ELF-1 (cell line): ENCODE measurements at places on chromosomes 13 and 19.

GRCh38 chr19:10510301-10510802, 6.9 kb downstream of the S1PR5 start:
- DNase-seq, result peak; percentile 56

DNA sequence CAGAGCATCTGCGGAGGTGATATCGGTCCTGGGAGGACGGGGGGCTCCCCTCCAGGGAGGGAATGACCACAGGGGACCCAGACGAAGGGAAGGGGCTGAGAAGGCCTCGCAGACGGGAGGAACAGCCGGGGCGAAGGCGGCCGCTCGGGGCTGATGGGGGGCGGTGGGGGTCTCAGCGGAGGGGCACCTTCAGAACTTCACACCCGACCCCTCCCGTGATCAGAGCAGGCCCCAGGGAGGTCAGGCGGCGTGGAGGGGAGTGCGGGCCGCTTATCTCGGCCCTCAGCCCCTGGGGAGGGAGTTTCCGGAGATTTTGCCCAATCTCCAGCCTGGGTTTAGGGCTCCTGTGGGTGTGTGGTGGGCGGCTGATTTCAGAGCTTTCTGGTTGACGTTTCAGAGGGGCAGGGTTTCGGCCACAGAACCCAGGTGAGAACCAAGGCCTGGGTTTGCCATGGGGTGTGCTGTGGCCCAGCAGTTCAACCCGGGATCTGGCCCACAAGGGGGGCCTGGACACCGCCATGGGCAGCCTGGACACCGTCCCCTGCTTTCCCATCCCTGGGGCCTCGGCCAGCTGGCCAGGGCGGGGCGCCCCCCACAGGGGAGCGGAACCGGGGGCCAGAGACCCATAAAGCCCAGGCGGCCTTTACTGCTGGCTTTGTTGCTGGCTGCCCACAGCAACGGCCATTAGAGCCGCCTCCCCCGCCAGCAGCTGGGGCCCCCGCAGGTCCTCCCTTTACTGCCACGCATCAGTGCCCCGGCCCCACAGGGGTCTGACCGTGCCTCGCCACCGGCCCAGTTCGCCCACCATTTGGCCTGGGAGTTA, 29.0 kb downstream of the ARID3A start:
- DNase-seq, result peak; percentile 62

DNA sequence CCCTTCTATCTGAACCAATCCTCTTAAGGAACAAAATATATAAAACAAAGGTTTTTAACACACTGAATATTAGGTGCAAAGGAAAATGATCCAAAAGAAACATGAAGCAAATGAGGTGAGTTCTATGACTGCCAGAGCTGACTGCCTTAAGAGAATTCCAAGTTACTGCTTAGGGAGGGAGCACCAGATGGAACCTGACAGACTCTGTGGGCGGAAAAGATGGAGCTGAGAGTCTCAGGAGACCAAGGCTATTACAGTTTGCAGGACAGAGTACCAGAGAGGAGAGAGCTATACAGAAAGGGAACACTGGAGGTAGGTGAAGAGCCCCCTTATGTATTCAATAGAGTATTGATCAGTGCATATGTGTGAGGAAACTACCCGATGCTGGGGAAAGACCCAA, 87.2 kb downstream of the B3GLCT start:
- DNase-seq, result no peak

DNA sequence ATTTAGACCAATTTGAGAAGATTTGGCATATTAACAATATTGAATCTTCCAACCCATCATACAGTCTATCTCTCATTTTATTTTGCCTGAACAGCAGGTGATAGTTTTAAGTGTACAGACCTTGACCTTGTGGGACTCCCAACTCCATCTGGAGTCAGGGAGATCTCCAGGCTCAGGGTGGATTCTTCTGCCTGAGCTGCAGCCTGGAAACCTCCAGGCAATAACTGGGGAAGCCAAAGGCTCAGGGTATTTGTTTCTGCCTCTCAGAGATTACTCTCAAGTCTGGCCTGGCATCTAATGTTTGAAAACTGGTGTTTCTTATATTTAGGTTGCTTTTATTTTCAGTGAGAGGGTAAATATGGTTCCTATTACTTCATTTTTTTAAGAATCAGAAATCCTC, 102.1 kb upstream of the C1QTNF9B start:
- no peak for DNase-seq

DNA sequence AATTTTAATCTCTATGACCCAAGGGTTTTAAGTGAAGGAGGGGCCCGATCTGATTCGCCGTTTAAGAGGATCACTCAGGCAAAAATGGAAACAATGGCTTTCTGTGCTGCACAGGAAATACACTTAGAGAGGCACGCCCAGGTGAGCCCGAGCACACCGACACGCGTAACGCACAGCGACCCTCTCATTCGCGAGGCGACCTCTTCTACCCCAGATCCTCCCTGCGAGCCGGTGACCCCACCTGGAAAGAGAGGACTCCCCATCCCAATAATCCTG, 216 bp downstream of the SH2D3A start:
- no peak for DNase-seq

DNA sequence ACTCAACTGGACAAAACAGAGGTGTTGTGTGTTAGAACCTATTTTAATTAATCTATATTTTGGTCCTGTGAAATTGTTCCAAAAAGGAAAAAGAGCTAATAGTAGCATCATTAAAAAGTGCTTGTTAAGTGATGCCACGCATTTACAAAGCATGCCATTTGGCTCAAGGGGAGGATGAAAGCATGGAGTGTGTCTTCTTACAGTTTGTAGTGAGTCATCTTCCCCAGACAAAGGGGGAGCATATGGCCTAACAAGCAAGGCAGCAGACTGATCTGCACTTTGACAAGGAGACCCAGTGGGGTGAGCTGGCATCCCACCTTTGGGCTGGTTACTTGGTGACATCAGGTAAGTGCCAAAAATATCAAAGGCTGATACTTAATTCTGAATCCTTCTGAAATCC, 297.0 kb downstream of the FGF9 start:
- DNase-seq, result no peak

- DNase-seq, result peak; percentile 71
Measured at GRCh38 chr19:17234911-17235299, 8.9 kb downstream of the OCEL1 start.

DNA sequence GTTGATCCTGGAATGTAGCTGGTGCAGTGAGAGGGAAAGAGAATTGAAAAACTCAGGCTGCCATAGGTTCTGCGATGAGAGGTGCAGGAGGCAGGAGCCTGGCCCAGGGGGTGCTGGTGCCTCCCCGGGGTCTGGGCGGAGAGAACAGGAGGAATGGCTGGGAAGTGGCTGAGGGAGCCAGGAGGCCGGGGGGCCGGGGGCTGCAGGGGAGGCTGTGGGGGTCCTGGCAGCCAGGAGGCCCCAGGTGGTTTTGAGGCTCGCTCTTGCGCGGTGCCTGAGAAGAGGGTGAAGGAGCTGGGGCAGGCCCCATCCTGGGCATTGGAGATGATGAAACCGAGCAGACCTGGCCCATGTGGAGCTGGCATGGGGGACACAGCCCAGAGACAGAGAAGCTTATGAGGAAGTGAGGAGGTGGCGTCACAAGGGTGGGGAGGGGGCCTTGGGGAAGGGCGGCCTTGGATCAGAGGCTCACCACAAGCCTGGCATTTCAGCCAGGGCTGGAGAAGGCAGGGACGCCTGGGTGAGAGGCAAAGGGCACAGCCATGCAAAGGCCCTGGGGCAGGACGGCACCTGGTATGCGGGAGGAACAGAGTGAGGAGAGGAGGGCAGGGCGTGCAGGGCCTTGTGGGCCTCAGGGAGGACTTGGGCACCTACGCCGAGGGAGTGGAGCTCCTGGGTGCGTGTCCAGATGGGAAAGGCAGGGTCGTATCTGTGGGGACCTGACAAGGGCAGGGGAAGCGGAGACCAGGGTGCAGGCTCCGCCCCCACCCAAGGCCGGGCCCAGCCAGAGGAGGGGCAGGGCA, 1.3 kb upstream of the TEKTIP1 start:
- no peak for DNase-seq
